Ammon's horn (tissue), 1 donor: ENCODE measurements at places on chromosomes 7 and 10.

GRCh38 chr10:14349081-14349480 lies 18.4 kb upstream of the FRMD4A start:
- DNase-seq, result peak; percentile 45

- DNase-seq, result no peak
Measured at GRCh38 chr10:2948127-2948854, 119.1 kb upstream of the PFKP start.

- no peak for DNase-seq
Measured at GRCh38 chr10:13706604-13707003, 119.8 kb downstream of the PRPF18 start.

GRCh38 chr10:116715341-116715740 lies 27.0 kb downstream of the HSPA12A start:
- no peak for DNase-seq

GRCh38 chr7:44162785-44163395 lies 21.8 kb upstream of the MYL7 start:
- no peak for DNase-seq

- peak; percentile 5 for DNase-seq
Measured at GRCh38 chr7:10940704-10941355, 32.8 kb upstream of the PHF14 start.

DNA sequence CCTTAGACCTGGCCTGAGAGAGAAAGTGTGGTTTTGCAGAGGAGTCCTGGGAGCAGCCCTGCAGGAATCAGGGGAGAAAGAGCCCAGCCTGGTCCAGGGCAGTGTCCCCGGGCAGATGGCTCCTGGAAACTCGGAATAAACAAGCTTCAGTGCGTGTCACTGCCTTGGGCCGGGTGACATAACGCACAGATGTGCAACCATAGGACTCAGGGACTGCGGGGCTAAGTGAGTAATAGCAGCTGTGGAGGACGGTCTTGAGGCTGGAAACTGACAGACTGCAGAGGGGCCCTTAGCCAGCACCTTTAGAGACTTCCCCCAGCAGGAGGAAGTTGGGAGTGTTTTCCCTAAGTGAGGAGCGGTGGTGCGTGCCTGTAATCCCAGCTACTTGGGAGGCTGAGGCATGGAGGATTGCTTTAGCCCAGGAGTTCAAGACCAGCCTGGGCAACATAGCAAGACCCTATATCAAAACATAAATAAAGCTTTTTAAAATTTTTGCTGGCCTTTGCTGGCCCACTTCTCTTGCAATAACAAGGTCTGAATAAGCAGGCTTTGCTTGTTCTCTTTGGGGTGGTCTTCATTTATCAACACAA lies 5.3 kb upstream of the CLIP2 start:
- DNase-seq, result peak; percentile 70

- no peak for DNase-seq
Measured at GRCh38 chr7:132646052-132646451, 69.8 kb upstream of the PLXNA4 start.

DNA sequence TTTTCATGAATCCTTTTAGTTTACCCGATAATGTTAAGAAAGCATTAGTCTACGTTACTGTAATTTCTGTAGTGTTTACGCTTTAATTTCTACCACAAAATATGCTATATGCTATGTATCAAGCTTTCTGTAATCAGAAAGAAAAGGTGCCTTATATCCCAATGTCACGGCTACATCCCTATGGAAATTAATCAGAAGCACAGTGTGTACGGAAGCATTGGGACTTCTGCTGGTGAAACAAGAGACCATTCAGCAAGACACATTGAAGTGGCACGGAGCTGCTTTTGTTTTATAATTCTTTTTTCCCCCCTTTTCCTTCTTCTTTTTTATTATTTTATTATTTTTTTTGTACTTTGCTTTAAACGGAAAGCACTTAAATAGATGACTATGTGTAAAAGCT lies 31.2 kb upstream of the SH2B2 start:
- no peak for DNase-seq

- no peak for DNase-seq
Measured at GRCh38 chr7:138154661-138155060, 78.4 kb downstream of the AKR1D1 start.

DNA sequence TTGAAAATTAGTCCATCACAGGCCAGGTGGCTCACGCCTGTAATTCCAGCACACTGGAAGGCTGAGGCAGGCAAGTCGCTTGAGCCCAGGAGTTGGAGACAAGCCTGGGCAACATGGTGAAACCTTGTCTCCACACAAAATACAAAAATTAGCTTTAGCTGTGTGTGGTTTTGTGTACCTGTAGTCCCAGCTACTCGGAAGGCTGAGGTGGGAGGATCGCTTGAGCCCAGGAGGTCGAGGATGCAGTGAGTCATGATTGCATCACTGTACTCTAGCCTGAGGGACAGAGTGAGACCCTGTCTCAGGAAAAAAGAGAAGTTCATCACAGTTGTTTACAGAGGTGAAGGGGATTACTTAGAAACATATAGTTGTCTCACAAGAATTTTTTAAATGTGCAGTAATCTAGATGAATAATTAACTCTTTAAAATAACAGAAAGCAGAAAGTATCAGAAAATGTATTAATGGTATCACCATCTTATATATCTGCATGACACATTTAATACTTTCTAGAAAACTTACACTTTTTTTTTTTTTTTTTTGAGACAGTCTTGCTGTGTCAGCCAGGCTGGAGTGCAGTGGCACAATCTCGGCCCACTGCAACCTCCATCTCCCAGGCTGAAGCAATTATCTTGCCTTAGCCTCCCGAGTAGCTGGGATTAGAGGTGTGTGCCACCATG lies 8.9 kb downstream of the LCOR start:
- DNase-seq, result no peak

GRCh38 chr10:88467835-88468485 lies 115.2 kb downstream of the RNLS start:
- no peak for DNase-seq

- DNase-seq, result no peak
Measured at GRCh38 chr10:22643116-22643515, 71.3 kb downstream of the PIP4K2A start.

DNA sequence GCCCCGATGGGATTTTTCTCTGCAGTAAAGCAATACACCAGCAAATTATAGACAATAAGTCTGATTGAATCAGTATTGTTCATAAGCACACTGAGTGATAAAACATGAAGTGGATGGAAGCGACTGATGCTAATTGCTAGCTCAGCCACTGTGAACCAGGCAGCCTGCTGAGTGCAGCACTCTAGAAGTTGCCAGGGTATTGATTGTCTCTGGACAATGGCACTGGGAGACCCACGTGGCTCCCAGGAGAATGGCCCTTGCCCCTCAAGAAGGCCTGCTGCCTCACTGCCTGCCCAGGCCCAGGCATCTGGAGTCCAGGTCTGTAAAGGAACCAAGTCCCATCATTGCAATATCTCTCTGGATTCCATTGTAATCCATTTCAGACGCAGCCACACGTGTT lies 80.4 kb upstream of the TCERG1L start:
- DNase-seq, result no peak

DNA sequence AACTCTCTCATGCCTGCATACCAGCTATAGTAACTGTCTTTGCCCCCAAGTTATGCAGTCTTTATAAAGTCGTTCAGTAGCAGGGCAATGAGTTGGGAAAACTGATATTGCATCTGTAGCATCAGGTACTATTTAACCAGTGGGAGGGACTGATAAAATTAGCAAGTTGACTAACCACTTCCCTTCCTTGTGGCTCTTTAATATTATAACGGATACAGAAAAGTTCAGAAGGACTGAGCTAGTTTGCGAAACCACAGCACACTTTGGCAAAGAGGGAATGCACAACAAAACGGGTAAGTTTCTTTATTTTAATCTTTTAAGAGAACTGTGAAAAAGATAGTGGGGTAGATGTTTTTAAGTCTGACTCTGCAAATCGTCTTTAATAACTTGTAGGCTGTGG lies 205.3 kb upstream of the HDAC9 start:
- DNase-seq, result no peak

- DNase-seq, result peak; percentile 7
Measured at GRCh38 chr10:9596368-9596920, 1421.2 kb upstream of the CELF2 start.

- no peak for DNase-seq
Measured at GRCh38 chr7:45696476-45696875, 122.3 kb downstream of the ADCY1 start.

- no peak for DNase-seq
Measured at GRCh38 chr7:45657136-45657889, 83.1 kb downstream of the ADCY1 start.

DNA sequence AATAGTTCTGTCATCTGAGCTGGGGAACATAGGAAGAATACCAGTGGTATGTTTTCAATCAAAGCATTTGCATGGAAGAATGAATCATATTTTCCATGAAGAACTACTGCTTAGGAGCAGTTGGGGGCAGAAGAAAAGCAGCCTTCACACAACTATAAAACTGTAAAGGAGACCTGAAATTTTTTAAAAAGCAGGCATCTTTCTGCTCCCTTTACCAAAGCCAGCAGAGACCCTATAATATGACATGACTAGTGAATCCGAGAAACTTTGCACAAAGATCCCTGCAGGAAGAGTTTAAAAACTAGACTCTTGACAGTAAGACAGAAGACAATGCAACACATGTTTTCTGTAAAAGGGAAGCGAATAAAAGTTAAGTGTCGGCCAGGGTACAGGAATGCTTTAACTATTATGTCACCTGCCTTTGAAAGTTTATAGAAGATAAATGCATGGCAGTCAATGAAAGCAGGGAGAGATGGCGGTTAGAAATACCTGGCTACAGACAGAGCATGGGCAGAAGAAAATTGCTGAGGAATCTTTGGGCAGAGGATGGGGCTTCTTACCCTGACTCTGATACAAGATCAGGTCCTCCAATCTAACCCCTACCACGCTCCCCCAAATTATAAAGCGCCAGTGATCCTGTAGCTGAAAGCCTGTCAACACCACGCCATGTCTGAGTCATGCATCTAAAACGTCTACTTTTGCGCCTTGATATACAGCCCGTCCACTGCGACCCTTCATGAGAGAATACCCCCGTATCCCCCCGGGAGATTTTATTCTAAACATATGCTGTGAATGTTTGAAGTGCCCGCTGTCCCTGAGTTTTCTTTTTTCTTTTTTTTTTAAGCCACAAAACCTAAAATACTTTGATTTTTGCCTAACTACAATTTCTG lies 93.1 kb downstream of the GLI3 start:
- DNase-seq, result no peak

DNA sequence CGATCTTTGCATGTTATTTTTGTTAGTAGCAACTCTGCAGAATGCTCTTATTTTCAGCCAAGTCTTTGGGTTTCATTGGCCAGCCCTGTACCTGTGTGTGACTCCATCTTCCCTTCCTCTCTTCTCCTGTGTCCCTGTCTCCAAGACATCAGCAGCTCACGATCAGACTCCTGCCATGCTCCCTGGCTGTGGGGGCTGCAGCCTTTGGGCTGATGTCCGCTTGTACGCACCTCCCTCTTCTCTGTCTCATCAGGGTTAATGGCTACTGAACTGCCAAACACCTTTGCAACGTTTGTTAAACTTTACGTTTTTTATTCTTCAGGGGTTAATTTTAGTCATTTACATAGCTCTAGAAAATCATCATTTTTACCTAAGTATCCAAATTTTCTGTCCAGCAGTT lies 103.5 kb upstream of the RET start:
- no peak for DNase-seq

DNA sequence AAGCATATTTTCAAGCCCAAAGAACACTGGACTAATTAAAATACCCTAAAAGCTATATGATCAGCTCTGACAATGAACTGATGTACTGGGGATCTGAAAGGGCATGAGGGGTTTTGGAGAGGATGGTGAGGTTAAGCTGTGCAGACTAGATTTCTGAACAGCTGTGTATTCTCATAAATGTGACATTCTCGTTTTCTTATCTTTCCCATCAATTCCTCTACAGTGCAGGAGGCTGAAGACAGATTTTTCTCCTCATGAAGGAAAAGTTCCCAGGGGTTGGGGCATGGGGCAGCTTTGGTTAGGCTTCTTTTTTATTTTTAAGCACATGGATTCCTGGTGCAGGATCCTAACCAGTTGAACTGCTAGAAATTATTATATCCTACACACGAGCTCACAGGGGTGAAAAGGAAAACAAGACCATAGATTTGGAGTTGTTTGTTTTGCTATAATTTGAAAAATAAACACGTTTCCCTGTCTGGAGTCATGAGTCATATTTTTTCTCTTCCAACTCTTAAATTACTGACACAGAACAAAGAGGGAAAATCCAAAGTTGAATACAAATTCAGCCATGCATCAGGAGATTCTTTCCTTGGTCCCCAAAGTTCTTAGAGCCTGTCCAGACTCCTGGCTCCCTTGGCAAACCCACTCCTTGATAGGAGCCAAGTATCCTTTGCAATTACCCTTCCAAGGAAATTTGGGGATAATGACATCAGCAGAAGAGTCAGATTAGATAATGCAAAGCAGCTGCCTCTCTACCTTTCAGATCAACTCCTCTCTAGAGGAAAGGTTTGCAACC lies 147.7 kb upstream of the NPVF start:
- DNase-seq, result no peak

- DNase-seq, result no peak
Measured at GRCh38 chr10:101536800-101537199, 51.3 kb downstream of the POLL start.

DNA sequence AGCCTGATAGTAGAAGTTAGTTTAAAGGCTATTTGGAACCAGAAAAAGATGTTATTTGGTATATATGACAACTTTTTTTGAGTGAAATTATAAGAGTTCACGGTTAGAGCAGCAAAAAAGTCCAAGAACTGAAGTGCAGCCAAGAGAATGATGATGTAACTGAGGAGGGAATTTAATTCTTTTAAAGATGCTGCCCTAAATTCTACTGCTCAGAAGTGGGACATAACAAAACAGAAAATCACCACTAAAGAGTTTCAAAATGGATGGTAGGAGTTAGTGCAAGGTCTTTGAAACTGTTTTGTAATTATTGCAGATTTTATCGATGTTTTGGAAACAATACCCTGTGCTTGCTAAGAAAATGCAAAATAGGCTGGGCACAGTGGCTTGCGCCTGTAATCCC lies 6.5 kb downstream of the SAMD8 start:
- no peak for DNase-seq

DNA sequence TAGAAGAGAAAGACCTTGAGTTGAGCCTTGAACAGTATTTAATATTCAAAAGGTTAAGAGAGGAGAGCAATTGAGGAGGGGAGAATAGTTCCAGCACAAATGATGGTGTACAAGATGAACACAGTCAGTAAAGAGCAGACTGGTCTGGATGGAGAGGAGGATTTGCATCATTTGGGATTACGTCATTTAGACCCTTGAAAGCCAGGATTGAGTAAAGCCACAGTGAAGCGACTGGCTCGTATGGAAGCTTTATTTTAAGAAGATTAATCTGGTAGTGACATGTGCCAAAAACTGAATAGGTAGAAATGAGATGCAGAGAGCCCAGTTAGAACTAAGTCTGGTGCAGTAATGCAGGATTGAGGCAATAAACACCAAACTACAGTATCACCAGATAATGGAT lies 52.6 kb downstream of the TRUB1 start:
- DNase-seq, result no peak
